ENCODE measurements at places on chromosomes 1 and 21. TPM values are rescaled to one million over a fixed set of nuclear protein-coding genes. Genes with fewer than 3 reads are reported as not detected.
A peak's percentile ranks its signal among the peaks of the same experiment; 100 is the strongest.

IL19 gene
- total RNA-seq, result not detected

TTC24 gene
- total RNA-seq, result 2.2 TPM

DCST1 gene
- not detected for total RNA-seq

KRTAP7-1 gene
- not detected for total RNA-seq

RNF207 gene
- total RNA-seq, result 14.2 TPM

FCMR gene
- total RNA-seq, result 4.1 TPM

NCF2 gene
- 5.4 TPM for total RNA-seq

OPTC gene
- total RNA-seq, result not detected

ST6GALNAC3 gene
- total RNA-seq, result 0.28 TPM

CASQ2 gene
- not detected for total RNA-seq

- no peak for DNase-seq
Measured at GRCh38 chr1:153626904-153627714, at the start of gene S100A13. S100A13 (minus strand) TSS chr1:153627505; CDS start chr1:153626472, 1,033 bp downstream.

- DNase-seq, result no peak
Measured at GRCh38 chr1:65002156-65002507, 35.8 kb upstream of the JAK1 start.

DNA sequence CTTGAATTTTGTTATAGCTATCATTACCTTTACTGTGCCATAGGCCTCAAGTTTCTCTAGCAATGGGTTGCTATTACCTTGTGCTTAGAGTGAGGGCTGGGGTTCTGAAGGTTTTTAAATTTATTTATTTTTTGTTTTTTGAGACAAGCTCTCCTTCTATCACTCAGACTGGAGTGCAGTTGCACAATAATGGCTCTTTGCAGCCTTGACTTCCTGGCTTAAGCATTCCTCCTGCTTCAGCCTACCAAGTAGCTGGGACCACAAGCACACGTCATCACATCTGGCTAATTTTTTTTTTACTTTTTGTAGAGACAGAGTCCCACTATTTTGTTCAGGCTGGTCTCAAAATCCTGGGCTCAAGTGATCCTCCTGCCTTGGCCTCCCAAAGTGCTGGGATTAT, 41.5 kb downstream of the SNX27 start:
- DNase-seq, result no peak

- no peak for DNase-seq
Measured at GRCh38 chr21:31363720-31364119, 19.7 kb upstream of the TIAM1 start.

DNA sequence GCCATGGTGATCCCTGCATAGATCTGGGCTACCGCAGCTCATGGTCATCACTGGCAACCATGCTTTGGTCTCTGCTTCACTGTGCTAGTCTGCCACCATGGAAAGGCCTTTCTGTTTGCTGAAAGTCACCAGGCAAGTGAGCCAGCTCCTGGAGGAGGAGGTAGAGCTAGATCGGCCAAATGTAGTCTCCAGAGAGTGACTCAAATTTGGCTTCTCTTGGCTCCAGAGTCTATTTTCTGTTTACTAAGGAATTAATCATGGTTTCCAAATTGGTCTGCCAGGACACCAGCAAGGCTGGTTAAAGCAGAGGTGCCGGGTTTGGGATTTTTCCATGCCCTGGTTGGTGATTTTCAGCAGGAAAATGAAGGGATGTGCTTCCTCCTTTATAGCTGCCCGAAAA, 52.7 kb upstream of the IVNS1ABP start:
- no peak for DNase-seq

- no peak for DNase-seq
Measured at GRCh38 chr1:159979257-159979656, 25.2 kb upstream of the SLAMF9 start.

DNA sequence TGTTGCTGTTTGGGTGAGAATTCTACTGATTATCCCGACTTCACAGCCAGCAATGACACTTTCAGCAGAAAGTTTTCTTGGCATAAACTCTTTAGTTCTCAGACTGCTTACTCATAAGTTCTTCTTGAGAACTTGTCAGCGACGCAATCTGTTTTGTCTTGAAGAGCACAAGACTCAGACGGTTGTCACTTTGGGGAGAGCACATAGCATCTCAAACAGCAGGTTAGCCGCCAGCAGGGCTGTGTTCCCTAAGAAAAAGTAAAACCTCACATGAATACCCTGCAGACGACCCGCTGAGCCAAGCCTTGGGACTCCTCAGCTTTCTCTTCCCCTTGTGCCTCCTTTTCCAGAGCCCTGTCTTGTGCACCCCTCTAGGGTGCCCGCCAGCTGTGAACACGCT, 11.4 kb downstream of the AGMAT start:
- no peak for DNase-seq

DNA sequence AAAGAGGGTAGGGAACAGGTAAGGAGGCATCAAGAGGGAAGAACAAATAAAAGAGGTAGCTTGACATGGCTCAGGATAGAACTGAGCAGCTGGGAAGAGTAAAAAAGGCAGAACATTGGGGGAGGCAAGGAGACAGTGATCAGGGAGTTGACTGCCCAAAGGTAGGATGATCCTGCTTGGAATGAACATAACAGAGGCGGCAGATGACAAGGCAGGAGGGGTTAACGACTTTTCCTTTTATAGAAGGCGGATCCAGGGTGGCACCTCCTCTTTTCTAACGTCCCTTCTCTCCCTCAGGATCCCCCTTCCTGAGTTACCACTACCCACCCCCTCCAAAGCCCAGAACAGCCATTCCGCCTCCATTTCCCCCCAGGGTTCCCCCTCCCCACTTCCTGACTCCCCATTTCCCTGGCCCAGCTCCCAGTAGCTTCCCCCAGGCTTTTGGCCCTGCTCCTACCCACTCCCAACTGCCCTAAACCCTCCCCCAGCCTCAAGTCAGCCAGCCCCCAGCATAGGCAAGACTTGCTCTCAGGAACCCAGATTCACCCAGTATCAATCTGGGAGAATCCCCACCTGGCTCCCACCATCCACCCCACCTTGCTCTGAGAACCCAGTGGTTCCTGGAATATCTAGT, 769 bp upstream of the ADAMTS4 start:
- peak; percentile 54 for DNase-seq

DNA sequence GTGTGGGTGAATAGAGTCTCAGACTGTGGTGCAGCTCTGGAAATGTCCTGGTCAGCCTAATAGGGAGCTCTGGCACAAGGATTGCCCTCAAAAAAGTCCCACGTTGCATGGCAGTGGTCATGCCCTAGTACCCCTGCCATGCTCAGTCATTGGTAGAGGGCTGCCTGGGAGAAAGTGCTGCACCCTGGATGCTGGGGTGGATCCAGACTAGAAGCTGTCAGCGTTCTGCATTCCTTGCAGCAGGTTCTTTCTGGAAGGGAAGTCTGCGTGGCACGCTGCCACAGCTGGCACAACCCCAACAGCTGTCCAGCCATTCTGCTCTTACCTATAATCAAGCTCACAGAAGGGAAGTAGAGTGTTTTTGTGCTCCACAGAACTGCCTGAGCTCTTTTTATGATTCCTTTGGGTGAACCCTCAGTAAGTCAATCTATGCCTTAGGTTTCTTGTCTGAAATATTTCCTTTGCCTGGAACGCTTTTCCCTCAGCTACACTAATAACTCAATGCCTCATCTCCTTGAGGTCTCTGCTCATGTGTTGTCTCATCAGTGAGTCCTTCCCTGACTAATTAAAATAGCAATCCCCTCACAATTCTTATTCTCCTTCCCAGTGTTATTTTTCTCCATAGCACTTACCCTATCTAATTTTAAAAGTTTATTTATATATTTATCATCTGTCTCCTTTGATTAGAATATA, 61.5 kb upstream of the JAK1 start:
- no peak for DNase-seq

DNA sequence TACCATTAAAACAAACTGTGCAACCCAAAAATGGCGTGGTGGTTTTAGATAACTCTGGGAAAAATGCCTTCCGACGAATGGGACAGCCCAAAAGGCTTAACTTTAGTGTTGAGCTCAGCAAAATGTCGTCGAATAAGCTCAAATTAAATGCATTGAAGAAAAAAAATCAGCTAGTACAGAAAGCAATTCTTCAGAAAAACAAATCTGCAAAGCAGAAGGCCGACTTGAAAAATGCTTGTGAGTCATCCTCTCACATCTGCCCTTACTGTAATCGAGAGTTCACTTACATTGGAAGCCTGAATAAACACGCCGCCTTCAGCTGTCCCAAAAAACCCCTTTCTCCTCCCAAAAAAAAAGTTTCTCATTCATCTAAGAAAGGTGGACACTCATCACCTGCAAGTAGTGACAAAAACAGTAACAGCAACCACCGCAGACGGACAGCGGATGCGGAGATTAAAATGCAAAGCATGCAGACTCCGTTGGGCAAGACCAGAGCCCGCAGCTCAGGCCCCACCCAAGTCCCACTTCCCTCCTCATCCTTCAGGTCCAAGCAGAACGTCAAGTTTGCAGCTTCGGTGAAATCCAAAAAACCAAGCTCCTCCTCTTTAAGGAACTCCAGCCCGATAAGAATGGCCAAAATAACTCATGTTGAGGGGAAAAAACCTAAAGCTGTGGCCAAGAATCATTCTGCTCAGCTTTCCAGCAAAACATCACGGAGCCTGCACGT, 82.1 kb downstream of the PRDM2 start:
- no peak for DNase-seq

DNA sequence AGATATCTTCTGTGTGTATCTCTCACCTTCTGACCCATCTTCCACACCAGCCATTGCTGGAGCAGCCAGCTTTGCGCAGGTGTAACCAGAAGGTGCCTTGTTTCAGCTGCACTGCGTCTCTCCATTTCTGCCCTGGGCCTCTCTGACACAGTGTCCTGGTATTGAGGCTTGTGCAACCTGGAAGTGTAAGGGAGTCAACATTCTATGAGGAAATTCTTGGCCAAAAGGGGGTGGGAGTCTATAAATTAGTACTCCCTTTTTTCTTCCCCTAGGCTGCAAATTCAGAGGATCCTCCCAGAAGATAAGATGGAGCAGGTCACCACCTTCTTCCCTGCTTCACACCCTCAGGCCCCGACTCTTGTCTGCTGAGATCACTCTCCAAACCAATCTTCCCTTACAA, 109.1 kb downstream of the MRPS6 start:
- no peak for DNase-seq

- no peak for DNase-seq
Measured at GRCh38 chr21:42435401-42435800, 31.7 kb downstream of the UBASH3A start.

- DNase-seq, result no peak
Measured at GRCh38 chr1:220800262-220800661, 13.5 kb downstream of the MTARC1 start.

- no peak for DNase-seq
Measured at GRCh38 chr1:210385228-210385627, 56.5 kb downstream of the HHAT start.

DNA sequence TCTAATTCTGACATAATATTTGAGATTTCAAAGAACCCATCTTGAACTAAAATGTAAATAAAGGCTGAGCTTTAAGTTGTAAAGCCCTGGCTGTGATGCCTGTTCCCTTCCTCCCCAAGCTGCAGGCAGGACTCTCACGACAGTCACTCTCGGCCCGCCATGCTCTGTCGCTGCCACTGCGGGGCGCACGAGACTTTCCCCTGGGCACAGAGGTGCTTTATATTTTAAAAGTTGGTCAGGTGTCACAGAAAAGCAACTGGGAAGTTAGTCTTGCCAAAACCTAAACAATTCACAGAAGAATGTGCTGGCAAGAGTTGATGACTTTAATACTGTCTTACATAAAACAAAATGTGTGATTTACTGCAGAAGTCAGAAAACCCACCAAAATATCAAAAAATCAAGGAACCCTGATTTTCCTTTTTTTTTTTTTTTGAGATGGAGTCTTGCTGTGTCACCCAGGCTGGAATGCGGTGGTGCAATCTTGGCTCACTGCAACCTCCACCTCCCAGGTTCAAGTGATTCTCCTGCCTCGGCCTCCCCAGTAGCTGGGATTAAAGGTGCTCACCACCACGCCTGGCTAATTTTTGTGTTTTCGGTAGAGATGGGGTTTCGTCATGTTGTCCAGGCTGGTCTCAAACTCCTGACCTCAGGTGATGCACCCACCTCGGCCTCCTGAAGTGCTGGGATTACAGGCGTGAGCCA, 10.7 kb downstream of the LRRC47 start:
- no peak for DNase-seq
